ENCODE measurements at places on chromosomes 6 and 20. TPM values are rescaled to one million over a fixed set of nuclear protein-coding genes. Genes with fewer than 3 reads are reported as not detected.

TUBB gene
- total RNA-seq, result 267 TPM

CALHM4 gene
- total RNA-seq, result not detected

SPATA25 gene
- 4.3 TPM for total RNA-seq

TEAD3 gene
- 94.6 TPM for total RNA-seq

PRL gene
- total RNA-seq, result not detected

KCNS1 gene
- not detected for total RNA-seq

NRSN1 gene
- total RNA-seq, result 0.66 TPM

NNAT gene
- 125 TPM for total RNA-seq

FHL5 gene
- 10.5 TPM for total RNA-seq

PPP1R16B gene
- total RNA-seq, result 4.2 TPM

EEF1A1 gene
- total RNA-seq, result 13,962 TPM

C6orf118 gene
- not detected for total RNA-seq

HLA-B gene
- 491 TPM for total RNA-seq

RIPPLY2 gene
- not detected for total RNA-seq

BPIFA3 gene
- total RNA-seq, result not detected

SIRPB1 gene
- 1.1 TPM for total RNA-seq

C6orf15 gene
- not detected for total RNA-seq

IBTK gene
- 25.7 TPM for total RNA-seq

LAMA2 gene
- total RNA-seq, result 131 TPM

APOM gene
- total RNA-seq, result 3.3 TPM
